Right renal cortex interstitium (tissue), 3 donors: ENCODE measurements at places on chromosomes 3 and 15. TPM values are rescaled to one million over a fixed set of nuclear protein-coding genes. Genes with fewer than 3 reads are reported as not detected.

- DNase-seq: no peak
Measured at GRCh38 chr15:56929933-56930332, 11.5 kb downstream of the TCF12 start.

DNA sequence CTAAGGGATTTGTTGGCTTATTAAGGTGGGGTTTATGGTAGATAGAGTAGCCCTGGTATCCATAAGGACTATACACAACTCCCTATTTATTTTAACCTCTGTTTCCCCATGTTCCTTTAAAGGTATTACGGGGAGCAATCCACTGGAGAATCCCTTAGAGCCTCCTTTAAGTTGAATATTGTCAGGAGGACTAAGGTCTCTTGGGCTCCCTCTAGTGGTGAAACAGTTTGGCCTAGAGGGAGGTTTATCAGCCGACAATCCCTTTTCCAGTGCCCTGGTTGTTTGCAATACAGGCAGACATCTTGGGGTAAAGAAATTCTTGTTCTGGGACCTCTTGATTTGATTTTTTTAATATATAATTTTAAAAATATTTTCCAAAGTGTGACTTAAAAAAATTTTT is 12.9 kb downstream of the OPA1 start:
- no peak for DNase-seq

GRCh38 chr15:74628199-74628598 is 12.6 kb downstream of the CLK3 start:
- DNase-seq: no peak

GRCh38 chr15:89666858-89667705 is 11.8 kb upstream of the KIF7 start:
- no peak for DNase-seq

The RASGRF1 gene
- polyA plus RNA-seq: 0.21 TPM

The SPINK8 gene
- 0.37 TPM for polyA plus RNA-seq
